ENCODE measurements at places on chromosomes 12 and 14. TPM values are rescaled to one million over a fixed set of nuclear protein-coding genes. Genes with fewer than 3 reads are reported as not detected.

Gene DPPA3
- polyA plus RNA-seq = not detected

GRCh38 chr14:91996948-91997371, 42.9 kb downstream of the TRIP11 start:
- no peak overlapping the region for H3K4me3 ChIP-seq
- peaks cover 38% of the 10 kb centered on the region for H3K4me1 ChIP-seq
- H3K36me3 ChIP-seq = peaks cover 19% of the 10 kb centered on the region
- peak; percentile 24 for DNase-seq

GRCh38 chr14:73762375-73762822, 48.2 kb upstream of the PNMA1 start:
- peak overlapping the region; percentile 99 for H3K27ac ChIP-seq
- peaks cover 69% of the 10 kb centered on the region for H3K4me1 ChIP-seq
- peak; percentile 68 for DNase-seq
- H3K27me3 ChIP-seq = peaks cover 17% of the 10 kb centered on the region
- peak overlapping the region; percentile 82 for H3K4me3 ChIP-seq

GRCh38 chr12:80189241-80189640, 89.9 kb downstream of the OTOGL start:
- H3K4me1 ChIP-seq = peaks cover 16% of the 10 kb centered on the region
- no peaks in the 10 kb centered on the region for H3K36me3 ChIP-seq
- no peak overlapping the region for H3K27ac ChIP-seq

Gene PLEKHA5
- 1.6 TPM for polyA plus RNA-seq

Gene TUBA1C
- polyA plus RNA-seq = 42.1 TPM

Gene CCDC196
- not detected for polyA plus RNA-seq

DNA sequence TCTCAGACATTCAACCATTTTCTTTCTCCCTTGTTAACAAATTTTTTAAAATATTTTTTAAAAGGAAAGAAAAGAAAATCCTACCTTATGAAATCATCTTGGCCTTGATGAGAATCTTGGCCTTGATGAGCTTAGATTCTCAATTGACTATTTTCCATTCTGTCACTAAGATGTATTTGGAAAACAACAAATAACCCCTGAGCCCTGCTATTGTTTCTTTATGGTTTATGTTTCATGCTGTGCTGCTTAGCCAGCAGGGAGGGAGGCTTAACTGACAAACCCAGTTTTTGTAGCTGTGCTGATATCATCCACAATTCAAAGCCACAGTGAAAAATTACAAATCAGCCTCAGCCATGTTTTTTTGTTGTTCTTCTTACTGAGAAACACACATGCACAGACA, 404.1 kb downstream of the RAD51B start:
- H3K4me3 ChIP-seq = no peak overlapping the region
- no peak overlapping the region for H3K27ac ChIP-seq
- H3K36me3 ChIP-seq = no peaks in the 10 kb centered on the region
- DNase-seq = no peak
- no peaks in the 10 kb centered on the region for H3K4me1 ChIP-seq

GRCh38 chr12:2955888-2956287, 3.3 kb upstream of the TEAD4 start:
- H3K4me3 ChIP-seq = no peak overlapping the region
- H3K27me3 ChIP-seq = peaks cover 18% of the 10 kb centered on the region
- no peaks in the 10 kb centered on the region for H3K36me3 ChIP-seq

DNA sequence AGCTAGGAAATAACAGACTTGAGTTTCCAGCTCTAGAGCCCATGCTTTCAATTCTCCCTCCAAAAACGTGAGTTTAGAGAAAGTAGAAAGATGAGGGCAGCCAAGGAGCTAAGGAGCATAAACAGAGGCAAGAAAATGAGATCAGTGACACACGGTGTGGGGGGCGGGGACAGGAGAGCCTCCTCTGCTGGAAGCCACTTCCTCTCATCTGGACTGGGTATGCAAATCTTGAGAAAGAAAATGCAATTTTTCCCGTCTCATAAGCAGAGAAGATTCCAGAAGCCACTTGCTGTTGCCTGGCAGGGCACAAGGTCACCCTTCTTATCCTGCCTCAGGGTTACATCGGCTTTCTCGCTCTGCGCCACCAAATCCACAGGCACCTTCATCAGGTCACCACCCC, 6.0 kb downstream of the OR10P1 start:
- no peak overlapping the region for H3K4me3 ChIP-seq
- no peak overlapping the region for H3K27ac ChIP-seq
- DNase-seq = no peak
- peaks cover 3% of the 10 kb centered on the region for H3K27me3 ChIP-seq

Gene SLC38A1
- 234 TPM for polyA plus RNA-seq

DNA sequence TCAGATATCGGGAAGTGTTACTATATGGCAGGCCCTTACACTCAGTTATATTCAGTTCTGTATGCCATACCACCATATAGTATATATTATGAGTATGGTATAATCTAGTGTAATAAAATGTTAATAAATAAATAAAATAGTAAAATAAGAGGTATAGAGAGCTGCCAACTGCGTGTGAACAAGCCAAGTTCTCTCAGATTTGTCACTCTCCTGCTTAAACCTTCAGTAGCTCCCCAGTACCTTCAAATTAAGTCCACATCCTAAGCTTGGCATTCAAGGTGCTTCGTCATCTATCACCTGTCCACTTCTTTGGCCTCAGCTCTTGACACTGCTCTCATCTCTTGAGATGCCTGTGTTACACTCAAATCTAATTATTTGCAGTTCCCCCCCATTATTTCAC, 12.8 kb upstream of the CREBL2 start:
- H3K36me3 ChIP-seq = no peaks in the 10 kb centered on the region
- H3K27ac ChIP-seq = no peak overlapping the region
- DNase-seq = no peak
- H3K27me3 ChIP-seq = no peaks in the 10 kb centered on the region
- no peak overlapping the region for H3K4me3 ChIP-seq

DNA sequence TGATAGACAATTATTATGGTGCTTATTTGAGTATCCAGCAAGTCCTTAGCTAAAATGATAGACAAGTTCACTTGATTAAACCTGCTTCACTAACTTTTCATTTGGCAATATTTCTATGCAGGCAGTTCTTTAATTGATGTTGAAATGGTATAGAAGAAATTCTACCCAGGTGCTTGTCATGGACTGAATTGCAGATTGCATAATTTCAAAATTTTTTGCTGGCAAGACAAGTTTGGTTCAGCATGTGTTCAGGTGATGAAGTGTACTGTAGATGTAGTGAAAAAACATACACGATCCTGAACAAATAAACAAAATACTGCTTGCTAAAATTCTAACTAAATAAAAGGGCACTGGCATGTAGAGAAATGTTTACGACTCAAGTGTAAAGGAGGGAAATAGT, 189.0 kb downstream of the FOXA1 start:
- H3K36me3 ChIP-seq = no peaks in the 10 kb centered on the region
- H3K4me3 ChIP-seq = no peak overlapping the region
- DNase-seq = no peak
- H3K27me3 ChIP-seq = no peaks in the 10 kb centered on the region
- H3K27ac ChIP-seq = no peak overlapping the region

Gene GPR68
- 22.4 TPM for polyA plus RNA-seq

GRCh38 chr14:81330619-81331122, 69.5 kb downstream of the STON2 start:
- no peaks in the 10 kb centered on the region for H3K4me1 ChIP-seq
- no peaks in the 10 kb centered on the region for H3K36me3 ChIP-seq
- H3K27ac ChIP-seq = no peak overlapping the region
- no peak overlapping the region for H3K4me3 ChIP-seq
- no peak for DNase-seq

Gene CFAP54
- polyA plus RNA-seq = 0.13 TPM

DNA sequence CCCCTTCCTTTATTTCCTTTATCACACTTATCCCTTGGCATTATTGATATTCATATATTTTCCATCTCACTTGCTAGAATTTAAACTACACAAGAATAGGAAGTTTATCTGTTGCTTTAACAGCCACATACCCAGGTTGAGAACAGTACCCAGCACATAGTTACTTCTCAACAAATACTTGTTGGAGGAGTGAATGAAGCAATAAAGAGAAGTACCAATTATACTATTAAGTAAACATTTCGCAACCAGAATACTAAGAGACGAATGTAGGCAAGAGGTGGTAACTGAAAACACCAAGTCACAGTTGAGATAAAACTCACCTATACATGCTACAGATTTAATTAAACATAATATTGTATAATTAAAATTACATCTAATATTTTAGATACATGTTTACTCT, 110.9 kb downstream of the FSCB start:
- H3K4me3 ChIP-seq = no peak overlapping the region
- no peak for DNase-seq
- H3K4me1 ChIP-seq = no peaks in the 10 kb centered on the region
- H3K36me3 ChIP-seq = no peaks in the 10 kb centered on the region
- peaks cover 2% of the 10 kb centered on the region for H3K27me3 ChIP-seq

Gene RSRC2
- 14.1 TPM for polyA plus RNA-seq

Gene OAS1
- polyA plus RNA-seq = 25.6 TPM

GRCh38 chr14:93099196-93099595, 16.5 kb downstream of the ITPK1 start:
- H3K4me1 ChIP-seq = peaks cover 49% of the 10 kb centered on the region
- peak overlapping the region; percentile 30 for H3K27ac ChIP-seq
- no peak overlapping the region for H3K4me3 ChIP-seq
- no peak for DNase-seq
- peaks cover 11% of the 10 kb centered on the region for H3K27me3 ChIP-seq
- no peaks in the 10 kb centered on the region for H3K36me3 ChIP-seq

GRCh38 chr12:54859502-54859901, 5.2 kb downstream of the MUCL1 start:
- peaks cover 3% of the 10 kb centered on the region for H3K27me3 ChIP-seq
- no peak overlapping the region for H3K4me3 ChIP-seq
- H3K4me1 ChIP-seq = peaks cover 2% of the 10 kb centered on the region
- H3K27ac ChIP-seq = no peak overlapping the region
- no peak for DNase-seq
- H3K36me3 ChIP-seq = no peaks in the 10 kb centered on the region

GRCh38 chr14:50734950-50735695, 67.0 kb upstream of the SAV1 start:
- peaks cover 4% of the 10 kb centered on the region for H3K4me1 ChIP-seq
- H3K27me3 ChIP-seq = no peaks in the 10 kb centered on the region
- DNase-seq = no peak
- no peak overlapping the region for H3K27ac ChIP-seq

Gene SCN8A
- 0.06 TPM for polyA plus RNA-seq

- no peak overlapping the region for H3K27ac ChIP-seq
- H3K4me3 ChIP-seq = no peak overlapping the region
- H3K36me3 ChIP-seq = peaks cover 7% of the 10 kb centered on the region
- DNase-seq = no peak
- H3K27me3 ChIP-seq = peaks cover 4% of the 10 kb centered on the region
These were observed 43.1 kb upstream of the GPHB5 start for GRCh38 chr14:63361790-63362189.

Gene GPR65
- polyA plus RNA-seq = 62.2 TPM

GRCh38 chr12:63400318-63400717, 249.3 kb upstream of the AVPR1A start:
- H3K4me1 ChIP-seq = no peaks in the 10 kb centered on the region
- H3K27me3 ChIP-seq = no peaks in the 10 kb centered on the region
- H3K27ac ChIP-seq = no peak overlapping the region
- no peak for DNase-seq

GRCh38 chr12:99824900-99825542, 159.7 kb downstream of the ANKS1B start:
- H3K36me3 ChIP-seq = no peaks in the 10 kb centered on the region
- DNase-seq = no peak
- no peak overlapping the region for H3K27ac ChIP-seq
- H3K4me3 ChIP-seq = no peak overlapping the region

DNA sequence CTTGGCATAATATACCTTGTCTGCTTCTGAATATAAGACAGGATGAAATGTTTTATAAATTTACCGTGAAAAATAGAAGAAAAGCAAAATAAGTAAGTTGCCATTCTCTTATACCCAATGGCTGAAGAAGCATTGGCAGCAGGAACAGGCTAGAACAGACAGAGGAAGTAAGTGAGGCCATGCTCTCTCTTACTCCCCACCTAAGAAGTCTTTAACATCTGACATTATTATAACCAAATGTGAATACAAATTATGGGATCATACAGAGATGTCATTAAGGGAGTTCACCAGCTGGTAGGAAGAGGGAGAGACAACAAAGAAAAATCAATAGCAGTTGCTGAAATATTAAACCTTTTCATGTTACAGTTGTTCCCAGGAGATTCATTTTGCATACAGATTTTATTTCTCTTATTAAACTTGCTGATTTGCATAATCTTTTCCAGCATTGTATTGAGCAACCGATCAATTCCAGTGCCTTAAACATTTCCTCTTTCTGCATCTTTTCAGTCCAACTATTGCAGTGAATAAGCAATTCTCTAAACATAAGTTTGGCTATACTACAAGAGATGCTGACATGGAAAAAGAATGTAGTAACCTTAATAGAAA, 270.6 kb downstream of the SLC6A15 start:
- no peaks in the 10 kb centered on the region for H3K27me3 ChIP-seq
- no peak for DNase-seq
- no peak overlapping the region for H3K4me3 ChIP-seq
- no peaks in the 10 kb centered on the region for H3K36me3 ChIP-seq
- no peaks in the 10 kb centered on the region for H3K4me1 ChIP-seq
- H3K27ac ChIP-seq = no peak overlapping the region
